Spinal cord (tissue), 10 donors: ENCODE measurements at places on chromosomes 11 and 22. TPM values are rescaled to one million over a fixed set of nuclear protein-coding genes. Genes with fewer than 3 reads are reported as not detected.
A peak's percentile ranks its signal among the peaks of the same experiment; 100 is the strongest.

The KDM4E gene
- polyA plus RNA-seq: 0.11 TPM

The ASPHD2 gene
- 12.0 TPM for polyA plus RNA-seq

The SYT7 gene
- 57.7 TPM for polyA plus RNA-seq

The GPR83 gene
- 4.0 TPM for polyA plus RNA-seq

The TRIM49 gene
- polyA plus RNA-seq: not detected

The FOLR2 gene
- 14.1 TPM for polyA plus RNA-seq

The CRYAB gene
- 122 TPM for polyA plus RNA-seq

The LRRC74B gene
- polyA plus RNA-seq: 1.7 TPM

The PAX6 gene
- polyA plus RNA-seq: 44.1 TPM

The FAM227A gene
- polyA plus RNA-seq: 9.4 TPM

The ELFN2 gene
- 59.9 TPM for polyA plus RNA-seq

The OR8D1 gene
- not detected for polyA plus RNA-seq

The HEPHL1 gene
- polyA plus RNA-seq: not detected

GRCh38 chr22:48337957-48338792, 1489.5 kb downstream of the BRD1 start:
- DNase-seq: no peak

DNA sequence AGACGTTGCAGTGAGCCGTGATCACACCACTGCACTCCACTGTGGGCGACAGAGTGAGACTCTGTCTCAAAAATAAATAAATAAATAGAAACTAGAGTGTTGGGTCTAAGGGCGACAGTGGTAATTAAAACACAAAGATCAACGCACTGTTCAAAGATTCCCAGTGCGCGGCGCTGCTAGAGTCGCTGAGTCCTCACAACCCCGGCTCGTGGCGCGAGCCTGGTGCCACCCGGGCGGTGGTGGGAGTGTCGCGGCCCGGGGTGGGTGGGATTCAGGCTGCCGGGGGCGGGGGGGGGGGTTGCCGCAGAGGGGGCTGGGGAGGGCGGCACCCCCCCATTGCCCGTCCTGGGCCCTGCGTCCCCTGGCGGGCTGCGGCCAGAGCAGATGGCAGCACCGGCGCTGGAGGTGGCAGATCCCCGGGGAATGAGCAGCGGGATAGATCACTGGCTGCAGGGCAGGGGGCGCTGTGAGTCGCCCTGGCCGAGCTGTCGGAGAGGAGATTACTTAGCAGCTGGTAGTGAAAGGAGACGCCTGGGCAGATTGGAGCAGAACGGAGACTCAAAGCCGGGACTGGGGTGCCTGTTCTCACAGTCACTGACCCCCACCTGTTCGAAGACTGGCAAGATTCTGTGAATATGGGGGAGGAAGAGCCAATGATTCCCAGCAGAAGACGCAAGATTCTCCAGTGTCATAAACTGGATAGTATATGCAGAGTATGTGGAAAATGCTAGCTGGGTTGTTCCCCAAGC, 30.2 kb upstream of the APOBEC3A start:
- peak; percentile 22 for DNase-seq

GRCh38 chr11:45791524-45791923, 13.4 kb upstream of the SLC35C1 start:
- no peak for DNase-seq

GRCh38 chr22:25680956-25681355, 61.0 kb upstream of the MYO18B start:
- DNase-seq: no peak

- DNase-seq: no peak
Measured at GRCh38 chr11:18280438-18281045, 14.5 kb downstream of the SAA1 start.

GRCh38 chr22:42950281-42950680, 64.7 kb downstream of the PACSIN2 start:
- DNase-seq: no peak

- DNase-seq: no peak
Measured at GRCh38 chr11:46674463-46675287, 25.7 kb downstream of the ARHGAP1 start.

GRCh38 chr11:13777341-13777985, 109.0 kb downstream of the FAR1 start:
- no peak for DNase-seq

- no peak for DNase-seq
Measured at GRCh38 chr11:38191101-38191500, 1593.1 kb upstream of the RAG2 start.

DNA sequence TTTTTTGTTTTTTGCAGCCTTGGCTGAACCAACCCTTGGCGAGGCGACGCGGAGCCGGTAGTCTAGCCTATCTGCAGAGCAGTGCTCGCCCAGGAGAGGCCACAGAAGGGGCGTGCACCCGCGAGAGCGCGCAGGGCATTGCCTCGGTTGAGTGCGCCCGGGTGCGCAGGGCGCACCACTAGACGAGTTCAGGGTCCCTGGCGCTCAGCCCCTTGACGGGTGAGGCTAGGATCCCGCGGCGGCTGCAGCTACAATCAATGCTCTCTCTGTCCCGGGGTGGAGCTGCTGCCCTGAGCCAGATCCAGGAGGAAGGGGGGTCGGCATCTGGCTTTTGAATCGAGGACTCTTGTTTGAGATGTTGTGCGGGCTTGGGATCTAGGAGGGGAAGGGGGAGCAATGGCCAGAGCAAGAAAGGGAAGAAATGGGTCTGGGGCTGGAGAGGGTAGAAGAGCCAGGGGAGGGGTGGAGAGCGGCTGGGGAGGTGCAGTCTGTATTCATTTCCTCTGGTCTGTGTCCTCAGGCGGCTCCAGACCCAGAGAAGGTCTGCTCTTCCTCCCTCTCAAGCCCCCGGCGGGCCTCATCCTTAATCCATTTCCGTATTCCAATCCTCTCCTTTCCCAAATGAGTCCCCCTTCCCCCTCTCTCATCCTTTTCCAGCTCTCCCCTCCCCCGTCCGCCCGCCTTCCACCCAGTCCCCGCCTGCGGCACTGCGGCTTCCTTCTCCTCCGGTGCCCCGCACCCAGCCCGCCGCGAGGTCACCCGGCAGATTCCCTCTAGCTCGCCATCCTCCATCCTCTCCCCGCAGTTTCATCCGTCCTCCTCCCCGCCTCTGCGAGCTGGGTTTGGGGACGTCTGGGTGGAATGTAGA, 797 bp downstream of the THY1 start:
- peak; percentile 45 for DNase-seq

DNA sequence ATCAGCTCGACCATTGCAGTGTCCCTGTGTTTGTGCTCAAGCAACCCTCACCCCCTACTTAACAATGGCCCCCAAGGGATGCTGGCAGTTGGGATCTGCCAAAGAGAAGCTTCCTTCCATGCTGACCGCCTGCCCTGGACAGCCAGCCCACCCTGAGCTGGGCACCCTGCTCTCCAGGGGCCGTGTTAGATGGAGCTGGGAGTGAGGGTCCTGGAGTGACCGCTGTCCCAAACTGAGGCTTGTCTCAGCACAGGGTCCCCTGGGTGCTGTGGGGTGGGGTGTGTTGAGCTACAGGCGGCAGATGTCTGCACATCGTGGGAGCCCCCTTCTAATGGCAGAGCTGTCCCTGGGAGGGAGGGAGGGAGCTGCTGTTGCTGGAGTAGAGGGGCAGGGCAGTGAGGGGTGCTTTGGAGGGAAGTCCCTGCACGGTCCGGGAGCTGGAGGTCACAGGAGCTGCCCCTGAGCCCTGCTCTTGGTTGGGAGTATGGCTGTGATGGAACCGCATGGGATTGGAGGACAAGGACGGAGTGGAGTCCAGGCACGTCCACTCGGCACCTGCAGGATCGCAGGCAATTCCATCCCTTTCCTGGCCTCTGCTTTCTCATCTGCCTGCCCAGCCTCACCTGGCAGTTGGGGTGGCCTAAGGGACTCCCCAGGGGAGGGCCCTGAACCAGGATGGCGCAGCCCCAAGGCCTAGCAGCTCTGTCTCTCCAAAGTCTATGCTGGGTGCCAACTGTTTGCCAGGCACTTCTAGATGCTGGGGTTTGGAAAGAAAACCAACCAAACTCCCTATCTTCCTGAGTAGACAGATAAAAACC, 126.3 kb downstream of the ARHGAP8 start:
- DNase-seq: no peak

GRCh38 chr11:20483931-20484330, 96.4 kb downstream of the PRMT3 start:
- no peak for DNase-seq

- no peak for DNase-seq
Measured at GRCh38 chr11:36696550-36696949, 98.5 kb upstream of the RAG2 start.

GRCh38 chr11:121240650-121241303, 51.8 kb upstream of the SC5D start:
- DNase-seq: no peak

DNA sequence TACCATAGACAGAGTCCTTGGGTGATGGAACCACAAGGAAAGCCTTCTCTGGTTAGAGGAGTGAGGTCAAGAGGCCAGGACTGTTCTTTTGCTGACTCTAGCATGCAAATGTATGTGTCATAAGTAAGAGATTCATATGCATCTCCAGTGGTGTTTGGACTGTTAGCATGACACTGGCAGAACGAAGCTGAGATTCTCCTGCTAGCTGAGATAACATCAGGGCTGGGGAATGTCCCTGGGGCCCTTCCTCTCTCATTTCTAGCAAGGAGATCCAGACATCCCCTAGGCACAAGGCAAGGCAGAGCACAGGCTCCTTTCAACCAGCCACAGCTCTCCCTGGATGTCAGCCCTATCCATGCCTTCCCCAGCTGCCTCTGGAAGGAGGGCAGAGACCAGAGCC, 711.3 kb downstream of the OPCML start:
- DNase-seq: no peak

DNA sequence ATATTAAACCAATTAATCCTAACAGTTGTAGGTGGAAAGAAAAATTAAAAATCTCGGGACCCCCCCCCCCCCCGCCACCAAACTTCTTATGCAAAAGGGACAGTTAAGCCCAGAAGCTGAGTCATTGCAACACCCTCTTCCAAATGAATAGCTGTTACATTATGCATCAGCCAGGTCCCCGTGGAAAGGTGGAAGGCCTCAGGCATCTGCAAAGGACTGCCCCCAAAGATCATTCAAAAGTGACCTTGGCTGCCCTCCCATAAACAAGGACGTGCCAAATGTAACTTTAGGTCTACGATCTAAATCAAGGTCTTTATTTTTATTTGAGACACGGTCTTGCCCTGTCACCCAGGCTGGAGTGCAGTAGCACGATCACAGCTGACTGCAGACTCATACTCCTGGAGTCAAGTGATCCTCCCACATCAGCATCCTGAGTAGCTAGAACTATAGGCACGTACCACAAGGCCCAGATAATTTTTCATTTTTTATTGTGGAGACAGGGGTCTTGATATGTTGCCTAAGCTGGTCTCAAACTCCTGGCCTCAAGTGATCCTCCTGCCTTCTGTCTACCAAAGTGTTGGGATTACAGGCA, 22.8 kb downstream of the SYN3 start:
- DNase-seq: no peak

DNA sequence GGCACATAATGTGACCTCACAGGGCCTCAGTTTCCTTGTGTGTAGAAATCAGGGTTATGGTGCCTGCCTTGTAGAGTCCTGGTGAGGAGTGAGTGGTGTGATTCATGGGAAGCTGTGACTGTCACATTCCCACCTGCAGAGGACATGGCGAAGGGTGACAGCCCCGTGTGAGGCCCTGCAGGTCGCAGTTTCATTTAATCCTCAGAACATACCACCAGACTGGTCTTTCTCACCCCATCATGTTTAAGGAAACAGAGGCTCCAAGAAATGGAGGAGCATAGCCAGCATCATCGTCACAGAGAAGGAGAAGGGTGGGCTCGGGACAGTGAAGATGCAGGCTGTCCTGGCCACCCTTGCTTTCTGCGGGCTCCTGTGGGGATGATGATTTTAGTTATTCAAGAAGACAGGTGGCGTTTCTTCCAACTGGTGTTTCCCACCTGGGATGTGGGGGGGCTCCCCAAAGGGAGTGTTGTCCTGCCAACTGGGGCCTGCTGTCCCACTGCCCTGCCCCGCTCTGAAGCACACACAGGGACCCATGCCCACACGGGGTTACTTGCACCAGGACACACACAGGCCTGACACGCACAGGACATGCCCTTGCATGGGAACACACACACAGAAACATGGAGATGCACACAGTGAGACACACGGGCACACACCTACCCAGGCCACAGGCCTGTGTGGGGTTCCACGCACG, 100.2 kb downstream of the BCR start:
- DNase-seq: no peak

- DNase-seq: no peak
Measured at GRCh38 chr11:78533399-78533798, 41.3 kb downstream of the NARS2 start.

- DNase-seq: no peak
Measured at GRCh38 chr11:7275133-7275532, 23.4 kb downstream of the SYT9 start.

DNA sequence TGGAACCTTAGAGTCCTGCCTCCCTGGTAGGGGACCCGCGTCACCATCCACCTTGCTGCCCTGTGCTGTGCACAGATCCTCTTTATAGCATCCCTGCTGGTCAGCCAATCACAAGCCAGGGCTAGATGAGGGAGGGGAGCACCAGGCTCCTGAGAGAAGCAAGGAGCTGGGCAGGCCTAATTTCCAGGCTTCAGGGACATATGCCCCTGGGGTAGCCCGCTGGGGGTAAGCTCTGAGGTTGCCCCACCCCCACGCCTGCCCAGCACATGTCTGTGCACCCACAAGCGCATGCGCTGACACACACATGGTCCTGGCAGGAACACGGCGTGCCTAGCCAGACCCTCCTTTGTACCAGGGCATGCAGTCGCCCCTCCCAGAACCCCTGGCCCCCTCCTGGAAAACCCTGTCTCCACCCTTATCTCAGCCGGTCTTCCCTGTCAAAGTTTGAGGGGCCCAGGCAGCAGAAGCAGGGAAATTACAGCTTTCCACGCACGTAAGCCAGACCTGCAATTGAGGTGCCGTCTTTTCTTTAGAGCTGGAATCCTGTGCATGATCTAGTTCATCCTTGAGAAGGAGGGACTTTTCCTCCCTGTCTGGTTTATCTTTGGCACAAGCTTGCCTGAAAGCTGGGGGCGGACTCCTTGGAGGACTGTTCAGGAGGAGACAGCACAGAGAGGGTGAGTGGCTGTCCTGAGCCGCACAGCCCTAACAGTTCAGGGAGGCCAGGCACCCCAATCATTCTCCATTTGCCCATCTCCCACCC, 2.1 kb downstream of the SSTR3 start:
- DNase-seq: no peak

DNA sequence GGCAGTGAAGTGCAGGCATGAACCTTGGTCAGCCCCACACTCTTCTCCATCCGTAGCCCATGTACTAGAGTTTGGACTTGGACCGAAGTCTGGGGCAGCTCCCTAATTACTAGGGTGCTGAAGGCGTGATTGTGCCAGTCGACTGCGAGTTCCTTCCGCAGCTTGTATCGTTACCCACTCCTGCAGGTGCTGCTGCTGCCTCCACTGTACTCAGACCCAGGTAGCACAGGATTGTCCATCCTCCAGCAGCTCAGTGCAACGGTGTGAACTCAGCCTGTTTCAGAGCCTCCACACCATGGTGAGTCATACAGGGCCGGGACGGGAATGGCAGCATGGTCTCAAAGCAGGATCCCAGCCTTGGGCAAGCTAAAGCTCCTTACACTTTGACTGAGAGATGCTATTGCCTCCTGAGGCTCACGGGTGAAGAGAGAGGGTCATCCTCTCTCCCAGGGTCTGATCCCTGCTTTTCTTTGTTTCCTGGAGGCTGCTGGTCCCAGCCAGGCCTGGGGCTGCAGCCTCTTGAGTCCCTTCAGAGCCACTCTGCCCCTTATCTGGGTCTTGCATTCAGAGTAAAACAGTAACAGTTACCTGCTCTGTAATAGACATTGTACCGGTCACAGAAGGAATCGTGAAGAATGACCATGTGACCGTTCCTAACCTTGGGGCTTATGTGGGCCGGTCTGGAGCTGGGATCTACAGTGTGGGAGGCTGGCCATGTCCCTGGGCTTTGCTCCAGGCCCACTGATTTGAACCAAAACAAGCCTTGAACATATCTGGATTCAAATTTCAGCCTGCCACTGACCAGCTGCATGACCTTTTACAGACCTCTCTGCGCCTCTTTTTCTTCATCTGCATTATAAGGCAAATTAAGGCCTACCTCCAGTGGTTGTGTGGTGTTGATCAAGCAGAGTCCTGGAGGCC, 1.7 kb downstream of the TKFC start:
- DNase-seq: no peak
